CD4-positive, alpha-beta T cell treated with Interleukin-17A for 4 hours (primary cell): ENCODE measurements at places on chromosomes 7 and 10.

- DNase-seq = no peak
Observed at GRCh38 chr7:118517275-118517674, 292.8 kb downstream of the ANKRD7 start.

DNA sequence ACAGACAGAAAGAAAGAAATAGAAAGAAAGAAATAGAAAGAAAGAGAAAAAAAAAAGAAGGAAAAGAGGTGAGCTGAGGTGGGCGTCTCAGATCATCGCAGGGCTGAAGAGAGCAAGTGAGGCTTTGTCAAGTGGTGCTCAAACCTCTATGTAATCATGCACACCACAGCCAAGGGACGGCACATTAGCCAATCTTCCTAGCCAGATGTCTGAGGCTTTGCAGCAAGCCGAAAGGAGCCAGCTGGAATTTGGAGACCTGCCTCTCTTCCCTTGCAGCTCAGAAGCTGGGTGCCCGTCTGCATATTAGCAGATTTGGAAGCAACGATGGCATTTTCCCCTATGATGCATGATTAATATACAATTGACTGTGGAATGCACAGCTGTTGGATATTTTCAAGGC lies 52.5 kb downstream of the ADRA2A start:
- DNase-seq = no peak

DNA sequence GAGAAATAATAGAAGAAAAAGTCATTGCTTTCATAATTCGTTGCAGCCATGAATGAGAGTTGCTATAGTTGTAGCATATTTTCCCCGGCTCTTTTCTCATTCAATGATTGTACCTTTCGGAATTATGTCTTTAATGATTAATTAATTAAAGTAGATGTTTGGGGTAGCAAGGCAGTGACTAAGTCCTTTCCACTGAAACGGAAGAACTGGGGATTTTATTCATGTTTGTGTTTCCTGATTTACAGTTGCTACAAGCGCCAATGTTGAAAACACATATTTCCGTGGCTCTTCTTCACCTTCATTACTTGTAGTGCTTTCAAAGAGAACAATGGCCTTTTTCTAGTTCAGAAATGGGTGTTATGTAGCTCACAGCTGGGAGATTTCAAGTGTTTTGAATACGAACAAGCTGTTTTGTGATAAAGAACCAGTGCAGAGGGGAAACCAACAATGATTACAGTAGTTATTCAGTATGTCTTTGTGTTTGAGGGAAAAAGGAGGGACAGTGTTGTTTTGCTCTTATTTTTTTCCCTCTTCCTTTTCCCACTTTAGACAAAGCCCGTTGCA lies 153.5 kb downstream of the NSUN6 start:
- no peak for DNase-seq

DNA sequence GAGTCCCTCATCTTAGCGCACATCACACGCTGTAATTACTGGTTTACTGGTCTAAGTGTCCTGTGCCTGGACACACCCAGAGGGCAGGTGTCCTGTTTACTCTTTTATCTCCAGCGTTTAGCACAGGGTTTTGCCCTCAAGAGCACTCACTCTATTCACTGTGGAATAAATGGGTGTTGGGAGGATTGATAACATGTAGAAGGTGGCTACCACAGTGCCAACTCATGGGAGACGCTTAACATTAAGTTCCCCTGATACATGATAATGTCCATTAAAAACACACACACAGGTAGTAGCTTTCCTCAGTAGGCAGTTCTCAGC lies 96.1 kb upstream of the EFCAB10 start:
- DNase-seq = no peak
